ENCODE measurements at places on chromosomes 12 and 14. TPM values are rescaled to one million over a fixed set of nuclear protein-coding genes. Genes with fewer than 3 reads are reported as not detected.

Gene ZC2HC1C
- total RNA-seq, result 3.9 TPM

Gene LHX5
- total RNA-seq, result not detected

DNA sequence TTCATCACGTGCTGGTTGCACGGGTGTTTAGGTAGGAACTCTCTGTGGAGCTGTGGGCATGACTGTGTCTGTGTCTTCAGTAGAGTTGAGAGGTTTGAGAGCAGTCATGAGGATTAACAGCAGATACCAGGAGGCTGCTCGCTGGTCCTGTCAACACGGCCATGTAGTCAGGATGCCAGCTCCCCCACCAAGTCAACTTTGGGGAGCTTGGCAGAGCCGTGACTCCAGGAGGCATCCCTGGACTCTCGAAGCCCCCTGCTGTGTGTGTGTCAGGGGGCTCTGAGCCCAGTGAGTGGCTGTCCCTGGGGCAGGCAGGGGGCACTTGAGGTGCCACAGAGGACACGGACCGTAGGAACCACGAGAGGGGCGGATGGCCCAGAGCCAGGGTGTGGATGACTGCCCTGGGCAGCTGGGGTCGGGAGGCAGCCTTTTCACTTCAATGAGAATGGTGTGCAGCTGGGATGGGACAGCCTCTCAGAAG, 7.2 kb upstream of the GPR132 start:
- DNase-seq, result no peak

DNA sequence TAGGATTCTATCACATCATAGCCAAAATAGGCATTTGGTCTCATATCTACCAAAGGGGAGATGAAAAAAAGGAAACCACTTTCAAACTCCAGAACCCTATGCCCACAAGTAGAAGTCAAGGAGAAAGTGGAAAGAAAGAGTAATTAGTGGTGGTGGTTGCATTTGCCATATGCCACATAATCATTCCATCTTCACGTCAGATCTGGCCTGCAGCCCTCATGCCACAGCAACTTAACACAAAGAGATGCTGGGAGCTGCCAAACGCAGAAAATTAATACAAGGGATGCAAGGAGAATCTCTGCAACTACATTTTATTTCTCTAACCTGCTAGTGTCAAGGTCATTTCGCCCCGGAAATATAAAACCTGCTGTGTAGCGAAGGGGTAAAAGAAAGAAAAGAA, 148.6 kb upstream of the FOXN3 start:
- no peak for DNase-seq

- no peak for DNase-seq
Observed at GRCh38 chr12:20549108-20549719, 145.9 kb upstream of the SLCO1C1 start.

- no peak for DNase-seq
Observed at GRCh38 chr12:26938701-26939062, 412 bp downstream of the FGFR1OP2 start.

GRCh38 chr12:94731733-94732360, 81.5 kb upstream of the TMCC3 start:
- no peak for DNase-seq

DNA sequence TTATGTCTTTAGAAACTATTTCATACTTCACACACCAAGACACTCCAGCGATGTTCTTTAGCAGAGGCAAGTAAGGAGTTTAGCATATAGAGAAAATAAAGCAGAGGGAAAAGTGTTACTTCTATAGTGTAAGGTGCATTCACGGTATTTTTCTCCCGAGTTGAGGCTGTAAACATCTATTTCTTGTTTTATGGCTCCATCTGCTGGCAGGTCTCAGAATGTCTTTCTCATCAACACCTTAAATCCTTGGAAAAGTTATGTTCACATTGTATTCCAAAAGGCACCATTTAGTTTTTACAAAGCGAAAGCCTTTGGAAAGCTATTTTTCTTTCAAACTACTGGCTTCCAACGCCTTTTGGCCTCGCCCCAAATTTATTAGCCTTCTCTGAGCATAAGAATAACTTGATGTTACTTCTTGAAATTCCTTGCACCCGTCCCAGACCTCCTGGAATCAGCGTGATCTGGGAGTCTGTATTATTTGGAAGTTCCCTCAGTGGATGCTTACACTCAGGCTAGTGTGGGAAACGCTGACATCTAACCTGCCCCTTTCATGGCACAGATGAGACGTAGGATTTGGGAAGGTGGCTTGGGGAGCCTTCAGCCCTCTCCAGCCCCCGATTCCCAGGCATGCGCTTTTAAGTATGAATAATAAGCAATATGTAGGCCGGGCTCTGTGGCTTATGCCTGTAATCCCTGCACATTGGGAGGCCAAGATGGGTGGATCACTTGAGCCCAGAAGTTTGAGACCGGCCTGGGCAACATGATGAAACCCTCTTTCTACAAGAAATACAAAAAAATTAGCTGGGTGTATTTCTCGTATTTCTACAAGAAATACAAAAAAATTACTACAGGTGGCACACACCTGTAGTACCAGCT, 1.9 kb upstream of the PIWIL1 start:
- no peak for DNase-seq

GRCh38 chr14:79193689-79194477, 1017.4 kb downstream of the DIO2 start:
- DNase-seq, result no peak

DNA sequence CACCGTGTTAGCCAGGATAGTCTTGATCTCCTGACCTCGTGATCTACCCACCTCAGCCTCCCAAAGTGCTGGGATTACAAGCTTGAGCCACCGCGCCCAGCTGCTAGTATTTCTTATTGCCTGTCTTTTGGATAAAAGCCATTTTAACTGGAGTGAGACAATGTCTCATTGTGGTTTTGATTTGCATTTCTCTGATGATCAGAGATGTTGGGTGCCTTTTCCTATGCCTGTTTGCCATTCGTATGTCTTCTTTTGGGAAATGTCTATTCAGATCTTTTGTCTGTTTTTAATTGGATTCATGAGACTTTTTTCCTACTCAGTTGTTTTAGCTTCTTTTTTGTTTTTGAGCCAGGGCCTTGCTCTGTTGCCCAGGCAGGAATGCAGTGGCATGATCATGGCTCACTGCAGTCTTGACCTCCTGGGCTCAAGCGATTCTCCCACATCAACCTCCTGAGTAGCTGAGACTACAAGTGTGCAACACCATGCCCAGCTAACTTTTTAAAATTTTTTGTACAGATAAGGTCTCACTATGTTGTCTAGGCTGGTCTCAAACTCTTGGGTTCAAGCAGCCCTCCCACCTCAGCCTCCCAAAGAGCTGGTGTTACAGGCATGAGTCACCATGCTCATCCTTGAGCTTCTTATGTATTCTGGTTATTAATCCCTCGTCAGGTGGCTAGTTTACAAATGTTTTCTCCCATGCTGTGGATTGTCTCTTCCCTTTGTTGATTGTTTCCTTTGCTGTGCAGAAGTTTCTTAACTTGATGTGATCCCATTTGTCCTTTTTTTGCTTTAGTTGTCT, 65.9 kb downstream of the ACACB start:
- no peak for DNase-seq

DNA sequence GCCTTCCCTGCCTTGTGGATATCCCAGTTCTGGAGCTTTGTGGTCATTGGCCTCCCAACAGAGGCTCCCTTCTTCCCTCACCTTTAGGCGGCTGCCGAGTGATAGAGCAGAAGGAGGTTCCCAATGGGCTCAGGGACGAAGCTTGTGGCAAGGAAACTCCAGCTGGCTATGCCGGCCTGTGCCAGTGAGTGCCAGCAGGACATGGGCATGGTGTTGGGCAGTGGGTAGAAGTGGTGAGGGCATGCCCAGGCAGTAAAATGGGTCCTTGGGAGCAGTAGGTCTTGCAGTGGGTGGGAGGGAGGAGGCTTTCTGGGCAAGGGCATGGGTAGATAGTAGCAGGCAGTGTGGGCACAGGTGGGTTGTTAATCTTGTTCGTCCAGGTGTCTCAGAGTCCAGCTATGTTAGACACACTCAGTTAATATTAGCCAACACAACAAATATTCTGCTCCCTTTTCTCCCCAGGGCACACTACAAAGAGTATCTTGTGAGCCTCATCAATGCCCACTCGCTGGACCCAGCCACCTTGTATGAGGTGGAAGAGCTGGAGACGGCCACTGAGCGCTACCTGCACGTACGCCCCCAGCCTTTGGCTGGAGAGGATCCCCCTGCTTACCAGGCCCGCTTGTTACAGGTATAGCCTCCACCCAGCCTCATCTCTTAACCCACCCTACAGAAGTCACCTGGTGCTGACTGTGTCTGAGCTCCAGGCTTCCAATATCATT, 1.1 kb upstream of the IRF9 start:
- no peak for DNase-seq

DNA sequence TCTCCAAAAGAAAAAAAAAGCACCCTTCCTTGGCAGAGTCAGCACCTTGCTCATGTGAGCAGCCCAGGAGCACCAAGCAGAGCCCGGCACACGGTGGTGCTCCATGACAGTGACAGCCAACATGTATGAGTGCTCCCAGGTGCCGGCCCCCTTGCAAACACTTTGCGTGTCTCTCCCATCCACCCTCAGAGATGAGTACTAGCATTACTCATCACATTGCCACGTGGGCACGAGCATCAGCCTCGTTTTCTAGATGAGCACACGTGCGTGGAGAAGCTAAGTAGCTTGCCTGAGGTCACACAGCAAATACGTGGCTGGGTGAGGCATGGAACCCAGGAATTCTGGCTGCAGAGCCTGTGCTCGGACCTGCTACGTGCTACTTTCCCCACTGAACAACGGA, 177.9 kb upstream of the PRMT8 start:
- DNase-seq, result no peak

- DNase-seq, result no peak
Observed at GRCh38 chr14:67508956-67509355, 20.4 kb upstream of the TMEM229B start.

DNA sequence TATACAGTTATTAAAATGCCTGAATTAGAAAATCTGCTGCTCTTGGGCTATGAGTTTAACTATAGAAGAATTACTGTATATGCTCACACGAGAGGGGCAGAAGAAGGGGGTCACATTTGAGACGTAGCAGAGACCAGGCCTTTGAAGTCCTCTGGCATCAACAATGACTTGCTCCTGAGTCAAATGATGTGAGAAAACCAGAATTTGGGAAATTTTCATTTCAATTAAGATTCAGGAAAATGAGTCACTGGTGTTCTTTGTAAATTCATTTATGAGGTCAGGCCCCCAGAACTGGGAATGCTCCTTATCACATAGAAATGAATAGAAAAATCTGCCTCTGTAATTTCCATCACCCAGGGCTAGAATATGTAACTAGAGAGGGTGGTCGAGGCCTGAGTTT, 92.9 kb downstream of the APAF1 start:
- DNase-seq, result no peak

DNA sequence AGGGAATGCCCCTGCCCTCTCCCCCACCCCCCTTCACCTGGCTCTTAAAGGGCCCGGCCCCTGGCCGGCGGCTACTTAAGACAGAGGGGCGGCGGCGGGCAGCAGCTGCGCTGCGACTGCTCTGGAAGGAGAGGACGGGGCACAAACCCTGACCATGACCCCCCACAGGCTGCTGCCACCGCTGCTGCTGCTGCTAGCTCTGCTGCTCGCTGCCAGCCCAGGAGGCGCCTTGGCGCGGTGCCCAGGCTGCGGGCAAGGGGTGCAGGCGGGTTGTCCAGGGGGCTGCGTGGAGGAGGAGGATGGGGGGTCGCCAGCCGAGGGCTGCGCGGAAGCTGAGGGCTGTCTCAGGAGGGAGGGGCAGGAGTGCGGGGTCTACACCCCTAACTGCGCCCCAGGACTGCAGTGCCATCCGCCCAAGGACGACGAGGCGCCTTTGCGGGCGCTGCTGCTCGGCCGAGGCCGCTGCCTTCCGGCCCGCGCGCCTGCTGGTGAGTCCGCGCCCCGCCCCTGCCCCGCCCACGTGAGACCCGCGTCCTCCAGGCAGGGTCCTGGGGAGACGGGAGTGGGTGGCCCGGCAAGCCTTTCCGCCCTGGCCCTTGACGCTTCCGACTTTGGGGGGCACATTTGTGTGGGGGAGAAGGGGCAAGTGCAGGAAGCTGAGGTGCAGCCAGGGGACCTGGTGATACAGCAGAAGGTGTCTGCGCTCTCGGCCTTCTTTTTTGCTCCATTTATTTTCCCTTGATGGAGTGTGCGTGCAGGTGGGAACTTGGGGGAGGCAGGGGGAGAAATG, at the start of gene IGFBP6:
Gene IGFBP6, plus strand, starts transcription at position 104 of the 790 bp plus-strand sequence. Its CDS starts 51 bp downstream, at position 155.
- no peak for DNase-seq

- no peak for DNase-seq
Observed at GRCh38 chr12:114397978-114398881, 7.7 kb downstream of the TBX5 start.

DNA sequence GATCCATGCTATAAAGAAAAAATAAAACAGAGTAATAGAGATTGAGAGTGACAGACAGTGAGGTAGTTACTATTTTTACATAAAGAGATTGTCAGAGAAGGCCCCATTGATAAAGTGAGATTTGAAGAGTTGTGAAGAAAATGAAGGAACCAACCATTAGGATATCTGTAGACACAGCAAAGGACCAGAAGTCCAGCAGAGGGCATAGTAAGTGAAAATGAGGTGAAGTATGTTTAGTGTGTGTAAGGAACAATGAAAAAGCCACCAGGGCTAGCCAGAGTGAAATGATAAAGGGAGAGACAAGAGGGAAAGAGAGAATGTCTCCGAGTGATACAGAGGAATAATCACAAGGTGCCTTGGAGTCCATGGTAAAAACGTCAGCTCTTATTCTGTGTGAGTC, 411.0 kb downstream of the NELL2 start:
- DNase-seq, result no peak

- DNase-seq, result no peak
Observed at GRCh38 chr12:66620026-66620425, 58.9 kb downstream of the GRIP1 start.

- no peak for DNase-seq
Observed at GRCh38 chr14:64118892-64119291, 175.3 kb downstream of the ESR2 start.

DNA sequence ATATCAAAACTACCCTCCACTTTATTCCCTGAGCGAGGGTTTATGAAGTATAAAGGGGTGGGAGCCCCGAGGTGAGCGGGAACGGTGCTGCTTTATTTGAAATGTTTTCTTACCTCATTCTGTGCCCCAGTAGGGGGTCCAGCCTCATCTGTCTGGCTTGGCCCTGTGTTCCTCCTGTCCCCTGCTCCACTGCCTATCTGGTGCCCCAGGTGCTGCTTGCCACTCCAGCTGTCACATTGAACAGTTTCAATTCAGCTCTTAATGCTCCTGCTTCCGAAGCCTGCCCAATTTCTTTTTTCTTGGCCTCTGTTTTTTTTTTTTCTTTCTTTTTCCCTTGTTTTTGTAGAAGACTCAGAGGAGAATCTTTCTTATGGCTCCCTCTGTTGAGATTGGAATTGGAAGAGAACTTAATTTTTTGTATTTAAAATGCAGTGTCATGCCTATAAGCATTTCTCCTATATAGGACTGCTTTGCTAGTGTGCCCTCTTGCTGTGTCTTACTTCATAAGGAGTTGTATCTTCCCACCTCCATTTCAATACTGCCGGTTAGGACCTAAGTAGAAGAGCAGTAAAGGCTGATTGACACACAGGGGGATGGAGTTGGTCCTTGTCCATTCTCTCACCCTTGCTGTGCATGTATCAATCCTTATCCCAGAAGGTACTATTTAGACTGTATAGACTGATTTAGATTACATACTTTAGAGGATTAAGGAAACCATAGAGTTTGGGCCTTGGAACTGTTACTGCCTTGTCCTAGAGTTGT, 2.3 kb downstream of the ATXN7L3B start:
- no peak for DNase-seq

All from lower leg skin (tissue), 4 donors.